Activated T-cell treated with anti-CD3 and anti-CD28 coated beads, Interleukin-2, amount 50 U/mL, for 24 hours (primary cell): ENCODE measurements at places on chromosomes 6 and 20.

DNA sequence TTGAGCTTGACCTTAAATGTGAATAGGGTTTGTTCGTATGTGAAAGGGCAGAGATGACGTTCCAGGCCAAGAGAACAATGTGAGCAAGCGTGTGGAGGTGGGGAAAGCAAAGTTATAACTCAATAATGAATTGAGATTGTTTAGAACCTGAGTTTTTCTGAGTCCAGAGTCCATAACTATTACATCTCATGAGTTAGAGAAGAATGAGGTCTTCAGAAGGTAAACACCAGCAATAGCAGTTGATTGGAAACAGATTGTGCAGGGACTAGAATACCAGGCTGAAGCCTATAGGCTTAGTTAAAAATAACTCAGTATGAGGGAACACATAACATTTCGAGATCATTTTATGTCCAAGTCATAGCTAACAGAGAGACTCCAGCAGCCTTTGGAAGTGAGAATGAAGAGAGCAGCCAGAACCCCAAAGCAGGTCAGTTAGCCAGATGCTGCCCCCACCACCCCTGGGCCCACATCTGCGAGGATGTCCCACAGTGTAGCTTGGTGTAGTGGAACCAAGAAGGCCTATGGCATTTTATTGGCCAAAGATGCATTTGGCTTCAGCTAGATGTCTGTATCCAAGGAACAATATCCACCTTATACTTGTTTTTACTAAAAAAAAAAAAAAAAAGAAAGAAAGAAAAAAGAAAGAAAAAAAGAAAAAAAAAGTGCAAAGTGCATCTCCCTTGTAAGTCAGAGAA is 121.7 kb downstream of the TNFRSF21 start:
- no peak for DNase-seq

DNA sequence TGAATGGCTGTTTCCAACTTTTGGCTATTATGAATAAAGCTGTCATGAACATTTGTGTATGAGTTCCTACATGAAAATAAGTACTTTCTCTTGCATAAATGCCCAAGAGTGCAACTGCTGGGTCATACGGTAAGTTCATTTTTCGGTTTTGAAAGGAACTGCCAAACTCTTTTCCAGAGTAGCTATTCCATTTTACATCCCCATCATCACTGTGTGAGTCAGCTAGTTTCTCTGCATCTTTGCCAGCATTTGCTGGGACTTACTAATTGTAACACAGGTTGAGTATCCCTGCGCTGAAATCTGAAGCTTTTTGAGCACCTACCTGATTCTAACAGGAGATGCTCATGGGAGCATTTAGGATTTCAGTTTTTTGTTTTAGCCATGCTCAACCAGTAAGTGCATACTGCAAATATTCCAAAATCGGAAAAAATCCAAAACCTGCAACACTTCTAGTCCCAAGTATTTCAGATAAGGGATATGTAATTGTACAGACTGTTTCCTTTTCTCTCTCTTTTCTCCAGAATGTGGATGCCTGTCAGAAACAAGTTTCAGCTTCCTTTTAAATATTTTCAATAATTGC is 118.4 kb downstream of the DTNBP1 start:
- no peak for DNase-seq

GRCh38 chr20:45872626-45873025 is 8.4 kb upstream of the ZSWIM1 start:
- DNase-seq, result no peak

- DNase-seq, result no peak
Measured at GRCh38 chr6:159640322-159640721, 52.7 kb downstream of the SOD2 start.

DNA sequence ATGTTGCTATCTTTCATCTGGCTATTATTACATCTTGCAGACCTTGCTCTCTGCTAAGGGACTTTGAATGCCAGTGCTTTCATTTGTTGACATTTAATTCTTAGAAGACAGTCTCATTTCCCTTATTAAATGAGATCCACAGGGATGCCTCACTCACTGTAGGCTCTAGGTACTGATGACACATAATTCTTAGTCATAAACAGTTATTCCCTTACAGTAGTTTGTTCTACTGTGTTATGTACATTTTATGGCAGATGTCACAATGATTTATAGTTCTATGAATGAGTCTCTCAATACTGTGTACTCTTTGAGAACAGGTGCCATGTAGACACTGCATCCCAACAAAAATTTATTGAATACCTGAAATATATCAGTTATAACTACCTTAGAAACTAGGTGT is 70.3 kb downstream of the FAM83B start:
- DNase-seq, result no peak

DNA sequence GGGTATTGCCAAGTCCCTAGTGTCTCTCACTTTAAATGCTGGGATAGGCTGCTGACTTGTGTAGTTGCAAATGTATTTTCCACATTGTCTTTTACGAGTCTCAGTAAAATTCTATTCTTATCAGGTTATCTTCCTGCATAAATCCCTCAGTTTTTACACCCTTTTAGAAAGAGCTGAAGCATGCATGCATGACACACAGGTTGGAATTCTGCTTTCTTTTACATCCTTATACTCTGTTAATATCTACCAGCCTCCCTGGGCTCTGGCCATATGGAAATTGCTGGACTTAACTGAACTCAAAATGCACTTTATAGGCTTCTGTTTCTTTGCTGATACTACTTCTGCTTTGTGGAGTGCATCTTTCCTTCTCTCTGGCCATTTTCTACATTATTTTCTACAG is 477.4 kb downstream of the FRK start:
- no peak for DNase-seq

DNA sequence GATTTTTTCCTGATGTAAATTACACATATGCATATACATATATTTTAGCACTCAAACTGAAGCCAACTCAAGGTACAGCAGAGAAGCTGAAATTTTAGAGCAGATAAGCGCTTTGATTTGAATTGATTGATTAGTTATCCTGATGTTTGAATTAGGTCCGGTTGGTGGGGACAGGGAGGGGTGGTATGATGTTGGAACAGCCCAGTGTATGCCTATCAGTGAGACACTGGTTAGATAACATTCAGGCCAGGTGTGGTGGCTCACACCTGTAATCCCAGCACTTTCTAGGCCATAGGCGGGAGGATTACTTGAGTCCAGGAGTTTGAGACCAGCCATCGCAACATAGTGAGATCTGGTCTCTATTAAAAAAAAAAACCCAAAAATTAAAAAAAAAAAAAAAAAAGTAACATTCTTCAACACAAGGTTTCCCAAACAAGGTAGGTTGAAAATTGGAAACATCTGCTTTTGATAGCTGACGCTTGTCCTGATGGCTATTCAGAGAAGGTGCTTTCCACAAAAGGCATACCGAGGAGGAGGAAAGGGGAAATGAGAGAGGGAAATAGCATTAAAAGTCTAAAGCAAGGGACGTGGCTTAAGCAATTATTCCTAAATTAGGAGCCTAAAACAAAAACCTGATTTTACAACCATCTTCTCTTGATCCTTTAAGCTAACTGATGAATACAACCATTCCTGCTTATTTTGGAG is 288.4 kb upstream of the JARID2 start:
- no peak for DNase-seq
